ENCODE measurements at places on chromosomes 2 and 18.

DNA sequence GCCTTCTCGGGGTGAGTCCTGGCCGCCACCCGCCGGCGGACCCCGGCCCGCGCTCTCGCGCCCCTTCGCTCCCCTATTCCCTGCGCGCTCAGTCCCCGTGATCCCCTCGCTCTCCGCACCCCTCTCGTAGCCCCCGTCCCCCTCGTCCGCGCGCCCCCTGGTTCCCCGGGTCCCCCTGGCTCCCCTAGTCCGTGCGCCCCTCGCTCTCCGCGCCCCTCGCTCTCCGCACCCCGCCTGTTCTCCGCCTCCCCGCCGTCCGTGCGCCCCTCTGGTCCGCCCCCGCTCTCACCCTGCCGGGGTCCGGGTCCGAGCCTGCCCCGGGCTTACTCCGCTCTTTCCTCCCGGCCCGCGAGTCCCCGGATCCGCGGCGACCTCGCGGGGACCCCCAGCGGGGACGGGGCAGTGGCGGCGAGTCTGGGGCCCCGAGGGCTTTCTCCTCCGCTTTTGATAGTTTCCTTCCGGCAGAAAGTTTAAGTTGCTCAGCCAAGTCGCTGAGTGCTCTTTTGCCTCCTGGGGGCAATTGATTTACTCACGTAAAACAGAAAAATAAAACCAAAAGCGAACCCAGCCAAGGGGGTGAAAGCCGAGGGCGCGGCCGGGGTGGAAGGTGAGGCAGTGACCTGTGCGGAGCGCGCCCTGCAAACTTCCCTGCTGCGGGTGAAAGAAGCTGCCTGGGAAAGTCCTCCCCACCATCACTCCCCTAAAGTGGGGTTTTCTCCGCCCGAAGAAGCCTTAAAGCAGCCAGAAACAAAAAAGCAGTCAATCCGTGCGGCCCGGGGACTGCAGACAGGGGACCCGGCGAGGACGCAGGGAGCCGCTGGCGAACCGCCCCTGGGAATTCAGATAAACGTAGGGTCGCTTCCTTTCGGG lies 568 bp downstream of the RAB31 start:
- DNase-seq, result no peak

DNA sequence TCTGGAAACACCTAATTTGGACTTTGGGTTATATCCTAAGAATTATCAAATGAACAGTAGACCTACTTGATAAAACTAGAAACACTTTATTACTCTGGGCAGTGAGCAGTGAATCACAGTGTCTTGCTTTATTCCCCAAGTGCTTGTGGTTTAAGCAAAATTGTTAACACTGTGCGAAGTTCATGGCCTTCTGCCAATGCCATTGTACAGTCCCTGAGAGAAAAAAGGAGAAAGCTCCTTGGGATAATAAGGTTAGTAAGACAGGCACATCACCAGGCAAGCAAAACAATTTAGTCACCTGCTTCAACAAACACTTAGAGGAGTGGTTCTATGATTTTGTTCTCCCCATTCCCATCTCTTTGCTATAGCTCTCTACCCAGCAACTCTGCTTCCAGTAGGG lies 39.8 kb downstream of the ADCYAP1 start:
- DNase-seq, result no peak

- no peak for DNase-seq
Measured at GRCh38 chr18:29434650-29435049, 1257.7 kb upstream of the CDH2 start.

GRCh38 chr2:55296393-55296792 lies 27.4 kb upstream of the MTIF2 start:
- DNase-seq, result no peak

GRCh38 chr18:59822612-59823550 lies 76.9 kb upstream of the PMAIP1 start:
- no peak for DNase-seq

DNA sequence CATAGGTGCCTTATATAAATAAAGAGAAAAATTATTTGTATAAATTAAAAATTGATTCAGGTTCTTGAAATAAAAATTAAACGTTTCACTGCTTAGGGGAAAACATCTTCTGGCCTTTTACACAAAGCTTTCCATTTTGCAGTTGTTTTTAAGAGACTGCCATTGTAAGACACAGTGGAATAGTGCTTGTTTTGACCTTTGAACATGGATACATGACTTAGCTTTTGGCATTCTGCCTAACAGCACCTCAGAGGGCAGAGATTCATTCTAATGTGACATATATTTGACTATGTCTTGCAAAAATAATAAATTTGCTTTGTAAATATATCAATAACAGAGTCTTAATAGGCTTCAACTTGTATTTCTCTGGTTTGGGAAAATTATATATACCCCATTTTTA lies 142.1 kb downstream of the SLC4A10 start:
- DNase-seq, result no peak

- DNase-seq, result no peak
Measured at GRCh38 chr2:163775304-163775703, 39.5 kb upstream of the FIGN start.

- DNase-seq, result no peak
Measured at GRCh38 chr18:68427951-68428401, 286.9 kb downstream of the TMX3 start.

DNA sequence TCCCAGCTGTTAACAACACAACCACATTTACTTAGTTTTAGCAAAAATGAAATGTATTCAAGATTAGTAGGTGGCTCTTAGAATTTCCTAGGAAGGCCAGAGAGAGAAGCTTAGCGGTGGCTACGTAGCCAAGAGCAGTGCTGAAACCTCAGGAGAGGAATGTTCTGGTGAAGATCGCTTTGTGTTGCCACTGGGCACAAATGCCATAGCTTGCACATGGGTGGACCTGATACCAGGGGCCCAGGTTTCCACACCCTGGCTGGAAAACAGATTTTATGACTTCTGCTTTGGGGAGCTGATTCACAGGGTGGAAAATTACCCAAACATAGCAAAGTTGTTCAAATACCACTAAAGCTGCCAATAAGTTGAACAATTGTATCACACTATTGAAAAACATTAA lies 43.4 kb downstream of the THUMPD2 start:
- DNase-seq, result no peak

DNA sequence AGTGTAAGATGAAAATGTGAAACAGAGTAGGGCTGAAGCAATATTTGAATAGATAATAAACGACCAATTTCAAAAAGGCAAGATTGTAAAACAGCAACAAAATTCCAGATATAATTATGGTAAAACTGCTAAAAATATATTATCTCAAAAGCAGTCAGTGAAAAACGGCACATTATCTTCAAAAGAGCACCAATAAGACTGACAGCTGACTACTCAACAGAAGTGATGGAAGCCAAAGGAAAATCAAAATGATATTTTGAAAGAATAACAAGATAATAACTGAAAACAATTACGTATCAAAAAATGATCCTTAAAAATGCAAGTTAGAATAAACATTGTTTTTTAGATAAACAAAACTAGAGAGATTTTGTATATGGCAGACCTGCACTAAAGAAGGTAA lies 920.6 kb upstream of the FAM98A start:
- DNase-seq, result no peak

DNA sequence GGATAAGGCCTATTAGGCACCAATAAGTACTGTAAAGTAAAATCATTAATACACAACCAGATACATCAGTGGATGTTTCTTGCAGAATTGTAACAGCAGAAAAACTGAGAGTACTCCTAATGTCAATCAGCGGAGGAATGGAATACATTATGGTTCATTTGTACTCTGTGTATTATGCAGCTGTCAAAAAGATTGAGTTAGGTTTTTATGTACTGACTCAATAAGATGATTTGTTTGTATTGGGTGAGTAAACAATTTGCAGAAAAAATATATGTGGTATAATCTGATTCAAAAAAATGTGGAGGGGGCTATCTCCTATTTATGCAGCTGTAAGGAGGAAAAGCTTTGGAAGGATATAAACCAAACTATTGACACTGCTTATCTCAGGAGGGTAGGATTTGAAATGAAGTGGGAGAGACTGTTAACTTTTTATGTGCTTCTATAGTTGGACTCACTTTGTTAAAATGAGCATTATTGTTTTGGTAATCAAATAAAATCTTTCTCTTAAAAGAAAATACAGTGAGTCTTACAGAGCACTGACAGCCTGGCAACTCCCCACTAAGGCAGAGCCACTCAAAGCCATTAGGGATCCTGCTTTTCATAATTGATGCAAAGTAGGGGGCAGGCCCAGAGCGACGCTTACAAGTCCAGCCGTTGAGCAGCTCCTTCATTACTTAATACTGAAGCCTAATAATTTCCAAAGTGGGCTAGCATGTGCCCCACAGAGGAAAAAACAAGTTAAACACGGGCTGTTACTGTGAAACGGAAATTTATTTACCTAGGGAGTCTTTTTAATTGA lies 168.8 kb downstream of the PHLPP1 start:
- no peak for DNase-seq

- no peak for DNase-seq
Measured at GRCh38 chr2:240965296-240965904, 33.0 kb upstream of the SNED1 start.

- DNase-seq, result no peak
Measured at GRCh38 chr2:209936106-209936666, 66.3 kb upstream of the RPE start.

DNA sequence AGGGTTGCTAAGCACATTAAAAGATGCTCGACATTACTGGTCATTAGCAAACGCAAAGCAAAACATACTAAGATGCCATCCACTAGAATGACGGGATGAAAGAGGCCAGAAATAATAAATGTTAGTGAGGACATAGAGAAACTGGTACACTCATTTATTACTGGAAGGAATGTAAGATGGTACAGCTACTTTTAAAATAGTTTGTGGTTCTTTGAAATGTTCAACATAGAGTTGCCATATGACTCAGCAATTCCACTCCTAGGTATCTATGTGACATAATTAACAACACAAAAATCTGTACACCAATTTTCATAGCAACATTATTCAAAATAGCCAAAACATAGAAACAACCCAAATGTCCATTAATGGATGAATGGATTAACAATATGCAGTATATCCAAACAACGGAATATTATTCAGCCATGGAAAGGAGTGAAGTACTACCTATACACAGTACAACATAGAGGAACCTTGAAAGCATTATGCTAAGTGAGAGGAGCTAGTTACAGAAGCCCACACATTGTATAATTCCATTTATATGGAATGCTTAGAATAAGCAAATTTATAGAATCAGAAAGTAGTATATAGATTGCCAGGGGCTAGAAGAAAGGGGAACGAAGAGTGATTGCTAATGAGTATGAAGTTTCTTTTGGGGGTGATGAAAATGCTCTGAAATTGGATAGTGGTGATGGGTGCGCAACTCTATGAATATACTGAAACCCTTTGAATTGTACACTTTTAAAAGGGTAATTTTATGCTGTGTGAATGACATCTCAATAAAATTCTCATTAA lies 61.9 kb upstream of the IL1R1 start:
- DNase-seq, result no peak

DNA sequence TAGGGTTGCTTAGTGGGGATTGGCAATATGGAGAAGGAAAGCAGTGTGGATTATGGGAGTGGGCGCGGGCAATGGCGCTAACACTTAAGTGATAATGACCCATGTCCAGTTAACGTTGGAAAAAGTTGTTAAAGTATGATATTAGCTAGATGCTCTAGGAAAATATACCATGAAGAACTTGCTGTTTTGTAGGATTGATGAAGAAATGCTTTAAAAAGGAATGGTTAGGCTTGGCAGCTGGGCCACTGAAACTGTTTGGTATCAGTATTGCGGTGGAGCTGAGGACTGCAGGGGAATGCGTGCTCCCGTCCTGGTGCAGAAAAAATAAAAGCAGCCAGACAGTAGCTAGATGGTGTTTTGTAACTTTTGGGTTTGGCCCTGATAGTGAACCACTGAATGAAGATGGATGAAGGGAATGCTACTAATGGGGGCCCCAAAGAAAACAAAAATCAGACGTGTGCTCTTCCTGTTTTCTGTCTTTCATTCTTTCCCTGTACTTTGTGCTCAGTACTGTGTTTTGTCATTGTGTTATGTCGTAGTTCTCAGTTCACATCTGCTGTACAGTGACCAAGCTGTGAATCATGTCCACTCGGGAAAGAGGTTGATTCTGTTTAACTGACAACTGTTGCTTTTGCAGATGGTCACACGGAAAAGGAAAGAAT lies 999 bp downstream of the INSIG2 start:
- DNase-seq, result no peak

GRCh38 chr2:75031906-75032803 lies 73.7 kb downstream of the POLE4 start:
- DNase-seq, result no peak

GRCh38 chr2:1024981-1025380 lies 74.3 kb downstream of the SNTG2 start:
- DNase-seq, result no peak

GRCh38 chr2:74744731-74745515 lies 89.0 kb upstream of the HK2 start:
- DNase-seq, result no peak

DNA sequence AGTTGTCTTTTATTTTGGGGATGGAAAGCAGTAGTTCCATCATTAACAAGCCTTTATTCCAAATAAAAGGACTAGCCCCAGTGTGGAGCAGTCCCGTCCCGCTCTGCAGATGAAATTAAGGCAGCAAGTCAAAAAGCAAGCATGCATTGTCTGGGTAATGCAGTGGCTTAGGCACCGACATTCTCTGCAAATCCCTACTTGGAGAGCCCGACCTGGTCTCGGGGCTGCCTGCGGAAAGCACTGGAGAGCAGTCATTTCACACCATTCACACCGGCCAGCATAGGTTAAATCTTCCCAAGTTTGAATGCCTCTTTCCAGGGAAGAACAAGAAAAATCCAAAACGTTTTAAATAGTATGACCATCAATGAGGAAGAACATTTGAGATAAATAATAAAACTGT lies 24.4 kb upstream of the RAB12 start:
- no peak for DNase-seq

DNA sequence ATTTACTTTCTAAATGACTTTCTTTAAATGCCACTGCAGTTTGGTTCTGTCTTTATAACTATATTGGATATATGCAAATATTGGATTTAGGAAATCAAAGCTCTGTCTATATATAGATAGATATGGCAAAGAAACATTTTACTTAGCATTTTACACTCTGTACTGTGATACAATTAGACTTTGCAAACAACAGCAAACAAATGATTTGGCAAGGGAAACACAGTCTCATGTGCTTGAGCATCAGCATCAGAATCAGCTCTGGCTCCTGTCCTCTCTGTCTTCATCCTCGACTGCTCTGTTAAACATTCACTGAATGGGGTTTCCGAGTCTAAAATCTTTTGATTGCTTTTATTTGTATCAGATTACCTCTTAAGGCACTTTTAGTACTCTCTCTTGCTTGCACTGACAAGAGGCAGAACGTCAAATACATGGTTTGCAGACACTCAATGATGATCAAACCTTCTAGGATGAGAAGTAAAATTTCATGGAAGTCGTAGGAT lies 176.8 kb upstream of the LRP1B start:
- no peak for DNase-seq
